ENCODE measurements at places on chromosomes 13 and 19.

GRCh38 chr13:77095288-77095687 lies 68.3 kb upstream of the FBXL3 start:
- DNase-seq: no peak

GRCh38 chr13:114025714-114026431 lies 52.0 kb upstream of the C13orf46 start:
- DNase-seq: no peak

DNA sequence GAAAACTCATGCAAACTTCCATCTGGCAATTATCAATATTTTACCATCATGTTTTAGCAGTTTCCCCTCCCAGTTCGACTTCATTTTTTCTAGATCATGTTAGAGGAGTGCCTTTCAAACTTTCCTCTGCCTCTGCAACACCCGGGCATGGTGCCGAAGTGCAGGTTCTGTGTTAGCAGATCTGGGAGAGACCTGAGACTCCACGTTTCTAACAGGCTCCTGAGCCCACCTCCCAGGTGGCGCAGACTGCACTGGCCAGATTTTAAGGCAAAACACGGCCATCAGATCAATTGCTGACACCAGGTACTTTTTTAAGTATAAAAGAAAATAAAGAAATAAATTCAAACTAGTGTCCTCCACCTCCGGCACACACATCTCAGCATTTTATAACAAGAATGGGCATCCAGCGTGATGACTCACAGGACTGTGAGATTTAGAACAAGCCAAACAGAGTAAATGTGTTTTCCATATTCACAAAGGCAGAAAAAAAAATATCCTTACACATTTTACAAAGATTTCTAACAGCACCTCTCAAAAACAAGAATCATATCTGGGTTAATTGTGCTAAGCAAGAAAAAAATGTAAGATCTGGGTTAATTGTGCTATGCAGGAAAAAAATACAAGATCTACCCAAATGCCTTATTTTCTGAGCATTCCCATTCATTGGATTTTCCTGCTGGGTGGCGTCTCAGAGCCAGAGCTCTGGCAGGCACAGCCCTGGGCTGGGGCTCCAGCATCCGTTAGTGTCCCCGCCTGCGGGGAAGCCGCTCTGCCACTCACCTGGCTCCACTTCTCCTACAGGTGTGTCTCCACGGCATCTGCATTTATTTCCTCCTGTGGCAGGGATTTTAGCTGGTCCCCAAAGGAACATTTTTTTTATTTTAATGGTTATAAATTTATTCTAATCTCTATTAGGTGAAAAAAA lies 127.9 kb upstream of the SOX1 start:
- DNase-seq: no peak

DNA sequence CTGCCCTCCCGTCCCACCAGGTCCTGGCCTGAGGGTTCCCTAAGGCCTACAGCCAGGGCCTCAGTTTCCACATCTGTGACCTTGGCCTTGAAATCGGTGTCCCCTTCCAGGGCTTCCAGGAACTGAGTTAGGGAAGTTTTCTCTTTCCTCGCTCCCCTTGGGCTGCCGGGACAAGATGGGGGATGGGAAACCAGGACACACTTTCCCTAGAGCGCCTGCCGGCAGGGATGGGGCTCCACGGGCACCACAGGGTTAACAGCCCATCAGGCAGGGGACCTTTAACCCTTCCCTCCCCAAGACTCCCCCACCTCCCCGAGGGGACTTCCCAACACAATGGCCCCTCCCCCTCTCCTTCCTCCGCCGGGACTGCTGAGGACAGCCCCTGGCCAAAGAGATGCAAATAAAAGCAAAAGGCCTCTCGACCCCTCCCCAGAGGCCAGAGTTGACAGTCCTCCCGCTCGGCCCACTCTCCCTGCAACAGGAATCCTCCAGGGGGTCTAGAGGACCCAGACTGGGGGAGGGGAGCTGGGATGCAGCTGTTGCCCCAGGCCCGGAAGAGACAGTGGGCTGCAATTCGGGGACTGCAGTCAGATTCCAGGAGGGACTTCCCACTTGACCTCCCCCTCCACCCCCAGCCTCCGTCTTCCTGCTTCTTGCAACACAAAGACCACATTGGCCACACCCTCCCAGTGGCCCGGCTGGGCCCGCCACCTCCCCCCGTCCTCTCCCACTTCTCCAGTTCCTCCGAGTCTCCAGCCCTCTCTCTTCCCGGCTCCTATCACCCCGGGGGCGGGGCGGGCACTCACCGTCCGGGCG lies 3.4 kb downstream of the BBC3 start:
- peak; percentile 47 for DNase-seq

GRCh38 chr13:44267980-44268379 lies 105.6 kb upstream of the SERP2 start:
- DNase-seq: no peak

GRCh38 chr13:114200399-114200911 lies 21.4 kb downstream of the CFAP97D2 start:
- no peak for DNase-seq

GRCh38 chr19:37926255-37926654 lies 19.2 kb downstream of the SIPA1L3 start:
- DNase-seq: no peak

DNA sequence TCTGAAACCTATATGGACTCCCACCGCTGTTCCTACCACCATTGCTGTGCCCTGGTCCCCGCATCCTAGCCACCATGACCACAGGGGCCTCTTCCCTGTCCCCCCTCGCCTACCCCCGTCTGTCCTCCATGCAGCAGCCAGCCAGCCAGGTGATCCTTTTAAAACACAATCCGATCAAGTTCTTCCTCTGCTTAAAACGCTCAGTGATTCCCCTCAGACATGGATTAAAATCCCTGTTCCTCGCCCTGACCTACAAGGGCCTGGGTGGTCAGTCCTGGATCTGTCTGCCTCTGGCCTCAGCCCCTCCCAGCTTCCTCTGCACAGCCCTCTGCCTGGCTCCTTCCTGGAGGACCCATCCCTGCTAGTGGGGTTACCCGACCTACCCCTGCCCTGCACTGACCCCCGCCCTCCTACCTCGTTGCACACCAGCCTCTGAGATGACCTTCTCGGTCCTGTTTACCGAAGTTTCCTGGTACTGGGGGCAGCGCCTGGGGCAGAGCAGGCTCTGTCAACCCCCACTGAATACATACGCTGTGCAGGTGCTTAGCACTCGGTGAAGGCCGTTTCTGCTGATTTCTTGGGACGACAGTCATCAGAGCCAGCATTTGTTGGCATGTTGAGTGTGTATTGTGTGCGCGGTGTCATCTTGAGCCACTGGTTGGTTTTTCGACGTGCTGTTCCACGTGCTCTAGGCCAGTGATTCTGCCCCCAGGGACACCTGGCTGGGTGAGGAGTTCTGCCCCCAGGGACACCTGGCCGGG lies 14.7 kb upstream of the LENG8 start:
- DNase-seq: no peak
